GM13977 (cell line): ENCODE measurements at places on chromosomes 16 and 17.
A peak's percentile ranks its signal among the peaks of the same experiment; 100 is the strongest.

DNA sequence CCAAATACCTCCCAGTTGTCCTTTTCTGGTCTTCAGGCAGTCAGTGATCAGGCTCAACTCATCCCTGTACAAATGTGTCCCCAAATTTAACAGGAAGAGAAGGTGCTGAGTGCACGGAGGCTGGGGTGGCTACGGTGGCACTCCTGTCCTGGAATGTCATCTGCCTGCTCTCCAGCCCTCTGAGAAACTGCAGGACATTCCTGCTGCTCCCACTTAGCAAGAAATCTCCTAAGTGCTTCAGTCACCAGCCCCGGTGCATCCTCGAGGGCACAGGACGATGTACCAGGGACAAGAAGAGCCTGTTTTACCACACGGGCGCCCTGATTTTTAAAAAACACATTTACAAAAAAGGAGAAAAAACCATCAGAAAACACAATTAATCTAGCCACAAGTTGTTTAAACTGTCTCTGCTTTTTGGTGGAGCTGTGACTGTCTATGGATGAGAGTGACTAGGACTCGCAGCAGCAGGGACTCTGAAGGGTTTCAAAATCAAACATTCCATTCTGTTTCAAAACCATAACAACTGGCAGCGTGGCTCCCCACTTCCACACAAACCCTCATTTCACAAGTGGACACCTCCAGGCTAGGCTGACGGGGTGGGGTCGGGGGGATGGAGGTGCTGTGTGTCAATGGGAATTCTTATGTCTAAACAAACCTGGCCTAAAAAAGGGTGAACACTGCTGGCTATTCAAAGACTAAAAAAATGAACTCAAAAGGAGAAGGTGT is 65.3 kb upstream of the CNEP1R1 start:
- no peak for DNase-seq

DNA sequence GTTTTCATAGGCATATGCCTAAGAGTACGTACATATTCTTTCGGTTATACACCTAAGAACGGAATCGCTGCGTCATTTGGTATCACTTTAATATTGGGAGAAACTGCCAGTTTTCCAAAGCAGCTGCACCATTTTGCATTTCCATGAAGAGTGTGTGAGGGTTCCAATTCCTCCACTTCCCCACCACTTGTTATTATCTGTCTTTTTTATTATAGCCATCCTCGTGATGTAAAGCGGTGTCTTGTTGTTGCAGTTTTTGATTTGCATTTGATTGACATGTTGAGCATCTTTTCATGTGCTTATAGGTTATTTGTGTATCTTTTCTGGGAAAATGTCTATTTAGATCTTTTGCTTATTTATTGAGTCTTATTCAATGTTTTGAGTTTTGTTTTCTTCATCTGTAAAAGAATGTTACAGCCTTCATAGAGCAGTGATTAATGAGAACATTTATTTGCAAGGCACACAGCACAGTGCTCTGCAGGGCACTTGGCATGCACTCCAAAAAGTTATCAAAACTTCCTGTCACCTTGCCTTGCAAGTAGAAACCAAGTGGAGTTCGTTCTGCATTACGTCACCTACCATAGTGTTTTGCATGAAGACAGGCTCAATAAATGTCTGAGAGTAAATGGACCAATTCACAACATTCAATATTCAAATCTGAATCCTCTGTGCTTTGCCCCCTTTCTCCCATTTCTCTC is 26.6 kb upstream of the ST6GALNAC1 start:
- no peak for DNase-seq

- DNase-seq = no peak
These were observed 13.2 kb downstream of the AANAT start for GRCh38 chr17:76480632-76481031.

DNA sequence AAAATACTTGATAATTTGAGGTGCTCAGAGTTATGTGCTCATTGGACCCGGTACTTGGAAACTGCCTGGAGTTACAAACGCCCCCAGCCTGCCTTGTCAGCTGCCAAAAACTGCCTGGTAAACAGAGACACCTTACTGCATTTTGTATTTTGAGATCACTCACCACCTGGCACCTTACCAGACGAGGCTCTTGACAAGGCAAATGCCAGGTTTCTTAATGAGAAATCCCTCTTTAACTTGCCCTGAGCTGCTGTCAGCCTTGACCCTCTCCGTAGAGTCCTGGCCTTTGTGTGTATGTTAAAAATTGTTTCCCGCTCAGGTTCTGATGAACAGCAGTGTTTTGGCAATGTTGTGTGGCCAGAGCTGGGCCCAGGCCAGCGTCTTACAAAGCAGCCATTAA is 28.8 kb downstream of the SYT17 start:
- DNase-seq = no peak

- DNase-seq = no peak
These were observed 57.2 kb downstream of the VAC14 start for GRCh38 chr16:70743791-70744190.

- no peak for DNase-seq
These were observed 49.8 kb downstream of the IRX3 start for GRCh38 chr16:54236773-54237172.

DNA sequence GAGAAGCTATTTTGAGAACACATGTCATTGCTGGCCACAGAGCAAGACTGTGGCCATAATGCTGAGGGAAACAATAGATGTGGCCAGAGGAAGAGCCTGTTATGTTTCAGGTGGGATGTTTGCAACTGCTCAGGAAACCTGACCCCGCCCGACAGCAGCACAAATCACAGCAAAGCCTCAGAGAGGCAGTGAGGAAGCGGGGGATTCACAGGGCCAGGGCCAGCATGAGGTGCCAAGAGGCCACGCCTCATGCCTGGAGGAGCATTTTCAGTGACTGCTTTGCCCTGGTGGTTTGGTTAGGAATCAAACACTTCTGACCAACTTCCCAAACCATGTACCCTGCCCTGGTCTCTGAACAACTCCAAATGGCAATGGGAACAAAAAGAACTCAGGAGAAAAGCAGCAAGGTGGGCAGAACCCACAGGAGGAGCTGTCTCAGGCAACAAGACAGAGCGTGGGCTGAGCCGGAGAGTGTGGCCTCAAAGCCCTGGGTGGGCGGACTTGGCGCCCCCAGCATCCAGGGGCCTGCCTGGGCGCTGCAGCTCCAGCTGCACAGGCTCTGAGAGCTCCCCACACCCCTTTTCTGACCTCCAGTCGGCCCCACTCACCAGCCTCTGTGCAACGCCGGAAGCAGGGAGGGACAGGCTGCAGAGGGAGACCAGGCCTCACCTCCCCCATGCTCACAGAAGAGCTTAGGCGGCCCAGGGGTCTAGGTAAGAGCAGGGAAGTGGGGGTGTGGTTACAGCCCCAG is 20.6 kb downstream of the HIC1 start:
- DNase-seq = no peak

DNA sequence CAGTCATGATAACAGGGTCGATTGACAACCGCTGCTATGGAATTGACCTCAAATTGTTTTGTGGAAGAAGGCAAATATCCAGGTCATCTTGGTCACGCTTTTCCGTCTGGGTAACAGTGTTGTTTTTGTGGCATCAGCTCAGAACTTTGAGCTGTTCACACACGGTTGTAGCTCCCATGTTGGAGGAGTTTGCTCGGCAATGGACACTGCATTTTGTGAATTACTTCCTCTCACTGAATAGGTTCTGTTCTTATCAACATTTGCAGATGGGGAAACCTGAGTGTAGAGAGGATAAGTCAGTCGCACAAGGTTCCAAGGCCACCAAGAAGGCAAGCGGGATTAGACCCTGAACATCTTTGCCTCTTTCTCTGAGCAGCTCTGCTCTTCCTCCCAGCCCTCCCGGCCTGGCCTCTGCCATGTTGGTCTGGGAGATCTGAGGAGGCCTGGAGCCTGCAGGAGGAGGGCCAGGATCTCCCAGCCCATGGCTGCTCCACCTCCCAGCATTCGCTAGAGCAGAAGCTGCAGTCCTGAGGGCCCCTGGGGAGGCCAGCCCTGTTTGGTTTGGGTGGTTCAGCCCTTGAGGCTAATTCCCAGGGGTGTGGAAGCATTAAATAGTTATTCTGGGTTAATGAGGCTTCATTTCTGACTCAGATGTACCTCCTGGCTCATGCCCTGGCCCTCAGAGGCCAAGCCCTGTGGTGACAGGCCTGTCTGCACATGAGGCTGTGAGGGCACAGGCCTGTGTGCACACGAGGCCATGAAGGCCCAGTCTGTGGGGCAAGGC is 154.1 kb upstream of the PLCG2 start:
- DNase-seq = no peak

GRCh38 chr16:75247249-75247648 is 4.2 kb downstream of the BCAR1 start:
- DNase-seq = no peak

DNA sequence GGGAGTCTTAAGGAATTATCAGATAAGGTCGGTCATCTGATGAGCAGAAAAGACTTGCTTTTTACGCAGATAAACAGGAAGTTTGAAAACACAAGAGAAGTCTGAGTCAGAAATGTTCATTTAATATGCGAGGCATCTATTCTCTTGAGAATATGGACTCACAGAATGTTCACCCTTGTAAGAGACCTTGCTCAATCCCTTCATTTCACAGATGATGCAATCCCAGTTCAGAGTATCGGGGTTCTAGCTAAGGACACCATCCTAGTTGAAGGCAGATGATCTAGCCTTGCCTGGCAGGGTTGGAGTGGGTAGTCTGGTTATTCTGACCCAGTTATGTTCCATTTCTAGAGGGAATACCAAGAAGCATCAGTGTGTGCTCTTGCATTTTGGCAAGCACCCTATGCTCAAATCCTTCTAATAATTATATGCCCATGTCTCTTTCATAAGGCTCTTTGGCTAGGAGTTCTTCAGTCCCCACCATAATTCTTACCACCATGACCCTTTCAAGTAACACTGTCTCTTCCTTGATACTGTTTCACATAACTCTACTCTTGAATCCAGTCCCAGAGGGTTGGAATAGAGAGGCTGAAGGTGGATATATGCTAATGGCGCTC is 42.5 kb downstream of the YPEL2 start:
- no peak for DNase-seq

DNA sequence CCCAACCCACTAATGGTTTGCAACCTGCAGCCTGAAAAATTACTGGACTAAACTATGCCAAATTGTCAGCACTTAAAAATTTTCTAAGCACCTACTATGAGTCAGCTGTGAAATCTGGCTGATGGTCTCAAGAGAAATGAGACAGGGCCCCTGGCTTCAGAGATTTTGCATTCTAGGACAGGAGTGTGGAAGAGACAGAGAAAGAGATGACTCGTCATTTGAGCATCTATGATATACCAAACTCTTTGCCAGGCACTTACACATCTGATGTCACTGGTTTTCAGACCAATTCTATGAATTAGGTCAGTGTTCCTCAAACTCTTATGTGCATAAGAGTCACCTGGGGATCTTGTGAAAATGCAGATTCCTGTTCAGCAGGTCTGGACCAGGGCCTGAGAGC is 44.4 kb downstream of the CLEC19A start:
- DNase-seq = no peak

- no peak for DNase-seq
These were observed 20.7 kb upstream of the TVP23A start for GRCh38 chr16:10839279-10839666.

DNA sequence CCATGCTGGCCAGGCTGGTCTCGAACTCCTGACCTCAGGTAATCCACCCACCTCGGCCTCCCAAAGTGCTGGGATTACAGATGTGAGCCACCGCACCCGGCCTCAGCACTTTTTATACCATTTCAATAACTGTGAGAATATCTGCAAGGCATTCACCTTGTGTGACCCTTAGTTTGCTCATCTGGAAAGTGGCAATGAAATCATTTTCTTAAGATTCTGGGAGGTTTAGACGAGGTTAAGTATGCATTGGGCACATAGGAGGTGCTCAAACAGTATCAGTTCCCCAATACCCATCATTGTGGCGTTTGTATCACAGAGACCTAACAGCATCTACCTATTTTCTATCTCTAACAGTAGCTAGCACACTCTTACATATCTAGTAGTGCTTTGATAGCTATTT is 481.9 kb upstream of the ERCC4 start:
- peak; percentile 21 for DNase-seq

GRCh38 chr16:15567823-15568222 is 75.1 kb downstream of the MARF1 start:
- DNase-seq = no peak

DNA sequence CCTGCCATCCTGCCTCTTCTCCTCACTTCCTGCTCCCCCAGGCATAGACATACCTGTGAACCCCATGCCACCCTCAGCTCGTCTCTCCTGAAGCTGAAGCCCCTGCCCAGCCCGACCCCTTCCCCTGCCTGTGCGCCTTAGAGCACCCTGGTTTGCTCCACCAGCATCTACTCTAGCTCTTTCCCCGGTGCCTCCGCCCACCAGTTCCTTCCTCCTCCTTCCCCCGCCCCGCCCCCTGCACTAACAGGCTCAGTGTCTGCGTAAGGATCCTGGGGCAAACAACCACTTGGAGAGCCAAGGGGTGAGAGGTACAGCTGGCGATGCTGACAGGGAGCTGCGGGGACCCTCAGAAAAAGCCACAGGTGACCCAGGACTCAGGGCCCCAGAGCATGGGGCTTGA is 1.9 kb downstream of the GPR142 start:
- DNase-seq = no peak

- DNase-seq = no peak
These were observed 4.3 kb downstream of the POLG2 start for GRCh38 chr17:64492481-64493109.

GRCh38 chr17:15291674-15292361 is 26.7 kb upstream of the PMP22 start:
- no peak for DNase-seq

DNA sequence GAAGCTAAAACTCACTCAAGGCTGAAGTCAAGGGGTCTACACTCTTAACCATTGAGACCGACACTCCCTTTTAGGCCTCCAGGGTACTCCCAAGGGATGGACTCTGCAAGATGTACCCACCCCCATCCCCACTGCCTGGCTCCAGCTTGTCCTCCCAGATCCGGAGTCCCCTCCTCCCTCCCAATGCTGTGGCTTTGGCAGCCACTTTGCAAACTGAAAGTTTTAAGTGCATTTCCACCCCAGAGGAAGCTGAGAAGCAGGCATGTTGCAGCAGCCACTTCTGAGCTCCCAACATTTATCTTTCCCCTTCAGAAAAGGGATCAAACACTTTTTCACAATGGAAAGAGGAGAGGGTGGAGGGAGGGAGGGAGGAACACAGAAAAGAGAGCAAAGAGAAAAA is 115.2 kb downstream of the COPRS start:
- no peak for DNase-seq
